Natural killer cell treated with Interleukin-12 subunit alpha and Interleukin-12 subunit beta and Interleukin-15 and Interleukin-18, amount 100 ng/mL, for 72 hours (primary cell): ENCODE measurements at places on chromosomes 12 and 14.

- DNase-seq = no peak
These were observed 98.6 kb downstream of the SCARB1 start for GRCh38 chr12:124764870-124765580.

DNA sequence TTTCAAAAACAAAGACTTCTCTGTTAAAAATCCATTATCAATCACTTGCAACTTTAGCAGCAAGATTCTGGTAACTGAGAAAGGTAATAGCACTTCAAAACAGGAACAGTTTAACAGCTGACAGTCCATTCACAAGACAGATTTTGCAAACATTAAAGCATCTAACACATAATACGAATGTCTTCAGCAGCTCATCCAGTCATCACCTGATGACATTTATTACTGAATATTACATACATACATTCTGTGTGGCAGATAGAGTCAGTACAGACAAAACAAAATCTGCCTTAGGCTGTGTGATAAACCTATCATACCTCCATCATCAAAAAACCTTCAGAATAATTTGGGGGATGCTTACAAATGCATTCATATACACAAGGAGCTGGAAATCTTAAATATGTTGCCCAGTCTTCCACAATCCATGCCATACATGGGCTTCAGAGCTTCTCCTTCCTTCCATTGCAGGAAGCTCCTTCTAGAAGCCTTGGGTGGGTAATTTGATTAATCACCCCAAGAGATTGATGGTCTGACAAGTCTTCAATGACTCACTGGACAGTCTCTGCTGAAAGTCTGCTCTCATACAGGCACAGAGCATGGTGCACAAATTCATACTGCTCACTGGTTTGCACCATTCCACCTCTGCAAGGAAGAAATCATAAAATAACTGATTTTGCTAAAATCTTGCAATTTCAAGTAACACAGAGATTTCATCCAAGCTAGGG lies 1.6 kb upstream of the PTPRB start:
- no peak for DNase-seq

DNA sequence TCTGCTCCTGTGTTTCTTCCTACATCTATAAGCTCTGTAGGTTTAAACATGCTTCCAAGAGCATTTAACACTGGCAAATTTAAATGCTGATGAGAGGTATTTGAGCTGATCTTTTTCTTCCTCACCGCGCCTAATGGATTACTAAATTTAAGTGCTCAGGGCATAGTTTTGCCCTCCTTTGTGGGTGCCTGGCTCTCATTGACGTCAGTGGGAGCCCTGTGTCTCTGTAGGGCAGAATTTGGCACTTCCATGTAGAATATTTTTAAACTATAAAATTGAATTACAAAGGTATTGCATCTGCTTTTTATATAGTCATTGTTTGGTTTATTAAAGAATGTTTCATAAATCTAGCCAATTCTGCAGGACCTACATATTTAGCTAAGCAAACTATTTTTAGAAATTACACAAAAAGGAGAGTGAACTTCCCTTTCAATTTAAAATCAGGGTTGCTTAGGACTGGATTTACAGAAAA lies 444.8 kb downstream of the AEBP2 start:
- DNase-seq = no peak

DNA sequence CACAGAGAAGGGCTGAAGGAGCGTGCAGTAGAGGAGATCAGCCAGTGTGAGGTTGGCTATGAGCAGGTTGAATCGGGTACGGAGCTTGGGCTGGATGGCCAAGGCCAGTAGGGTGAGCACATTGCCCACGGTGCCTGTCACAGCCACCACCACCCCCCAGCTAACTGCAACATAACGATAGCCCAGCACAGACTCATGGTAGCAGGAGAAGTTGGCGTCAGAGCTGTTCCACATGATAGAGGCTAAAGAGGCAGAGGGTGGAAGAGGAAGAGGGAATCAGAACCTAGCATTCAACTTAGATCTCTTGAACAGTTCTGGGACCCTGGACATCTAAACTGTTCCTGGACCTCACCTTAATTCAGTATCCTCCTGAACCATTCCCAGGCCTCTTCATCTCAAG lies 668 bp downstream of the GPR84 start:
- no peak for DNase-seq

DNA sequence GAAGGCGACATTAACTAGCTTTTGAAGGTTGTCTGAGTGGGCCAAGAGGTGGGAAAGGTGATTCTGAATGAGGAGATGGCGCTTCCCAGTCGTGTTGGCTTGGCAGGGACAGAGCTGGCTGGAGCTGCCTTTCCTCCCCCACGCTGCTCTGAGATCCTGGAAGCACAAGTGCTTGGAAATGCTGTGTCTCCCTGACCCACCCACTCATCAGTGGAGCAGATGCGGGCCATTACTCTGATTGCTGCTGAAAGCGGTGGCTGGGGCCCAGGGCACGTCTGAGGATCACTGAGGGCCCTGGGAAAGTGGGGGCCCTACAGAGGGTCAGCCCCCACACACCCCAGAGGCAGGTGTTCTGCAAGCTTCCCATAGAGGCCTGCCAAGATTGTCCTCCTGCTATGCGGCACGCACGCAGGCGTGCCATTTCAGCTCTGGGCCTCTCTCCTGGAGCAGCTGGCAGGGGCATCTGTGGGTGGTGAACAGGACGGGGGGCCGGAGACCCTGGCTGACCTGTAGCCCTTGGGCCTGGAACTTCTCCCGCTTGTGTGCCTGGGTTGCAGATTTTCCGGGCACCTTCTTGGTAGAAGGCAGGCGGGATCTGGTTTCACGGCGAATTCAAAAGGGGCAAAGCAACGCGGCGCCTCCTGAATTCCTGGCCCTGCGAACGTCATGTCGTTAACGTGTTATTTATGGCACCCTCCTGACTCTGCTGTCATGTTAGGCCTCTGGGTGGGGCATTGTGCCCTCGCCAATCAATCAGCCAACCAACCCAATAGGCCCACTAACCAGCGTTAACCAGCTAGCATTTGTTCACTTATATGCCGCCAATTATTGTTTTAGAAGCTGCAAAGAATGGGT lies 133.8 kb upstream of the TBX3 start:
- DNase-seq = no peak

GRCh38 chr14:77421201-77421600 lies 2.1 kb downstream of the NOXRED1 start:
- DNase-seq = no peak

DNA sequence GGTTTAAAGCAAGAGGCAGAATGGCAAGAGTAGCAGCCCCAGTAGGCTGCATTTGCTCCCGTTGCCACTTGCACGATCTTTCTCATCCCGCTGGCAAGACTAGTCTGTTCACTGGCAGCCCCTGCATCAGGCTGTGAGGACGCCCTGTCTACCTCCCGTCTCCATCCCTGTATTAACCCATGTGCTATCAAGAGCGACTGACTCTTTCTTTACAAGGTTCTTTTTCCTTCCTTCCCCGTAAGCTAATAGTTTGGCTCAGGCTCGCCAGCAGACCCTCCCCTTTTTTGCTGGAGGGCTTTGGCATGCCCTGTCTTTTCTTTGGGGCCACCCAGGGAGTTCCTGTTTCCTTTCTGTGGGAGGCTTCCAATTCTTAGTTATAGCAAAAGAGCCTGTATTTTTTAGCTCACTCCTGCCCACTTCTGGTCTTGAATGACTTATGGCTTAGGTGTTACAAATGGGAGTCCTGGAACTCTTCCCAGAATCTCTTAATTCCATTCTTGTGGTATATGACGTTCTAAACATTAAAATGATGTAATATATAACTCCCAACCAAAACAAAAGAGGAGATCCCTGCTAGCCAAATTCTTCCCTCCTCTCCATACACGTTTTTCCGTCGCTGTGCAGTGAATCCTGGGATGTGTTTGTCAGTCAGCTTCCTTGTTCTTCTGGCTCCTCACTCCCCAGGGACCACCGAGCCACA lies 149.0 kb downstream of the PRKCH start:
- DNase-seq = no peak

- DNase-seq = no peak
These were observed 195.4 kb downstream of the KIF26A start for GRCh38 chr14:104333646-104334423.

- DNase-seq = no peak
These were observed 12.2 kb downstream of the MMP14 start for GRCh38 chr14:22848351-22849164.

GRCh38 chr14:89750281-89750755 lies 204.2 kb downstream of the EFCAB11 start:
- DNase-seq = no peak

DNA sequence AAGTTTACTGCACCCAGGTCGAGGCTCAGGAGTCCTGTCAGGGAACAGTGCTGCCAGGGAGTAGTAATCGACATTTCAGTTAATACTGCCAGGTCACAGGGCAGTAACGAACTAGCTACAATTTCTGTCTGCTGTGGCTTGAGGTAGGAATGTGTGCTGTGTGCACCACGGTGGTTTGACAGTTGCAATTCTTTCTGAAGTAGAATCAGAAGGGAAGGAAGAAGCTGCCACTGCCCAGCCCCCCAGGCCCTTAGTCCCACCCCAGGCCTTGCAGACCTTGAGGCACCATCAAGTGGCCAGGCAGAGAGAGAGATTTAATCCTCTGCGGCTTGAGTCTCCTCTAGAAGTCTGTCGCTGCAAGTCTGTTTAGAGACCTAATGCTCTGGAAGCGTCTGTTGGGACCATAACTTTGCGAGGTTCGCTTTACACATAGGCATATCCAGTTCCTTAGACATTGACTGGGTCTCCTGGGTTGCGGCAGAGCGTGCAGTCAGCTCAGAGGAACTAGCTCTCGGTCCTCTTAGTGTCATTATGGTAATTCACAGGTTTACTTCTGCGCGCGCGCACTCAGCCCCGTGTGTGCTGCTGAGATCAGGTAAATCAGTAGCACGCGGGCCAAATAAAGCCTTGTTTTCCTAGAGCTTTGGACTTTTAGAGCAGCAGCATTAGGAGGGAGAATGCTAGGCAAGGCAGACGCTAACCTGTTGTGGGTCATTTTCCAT lies 9.8 kb downstream of the NKX2-1 start:
- no peak for DNase-seq

GRCh38 chr14:19902409-19902808 lies 18.0 kb upstream of the OR4K5 start:
- DNase-seq = no peak

DNA sequence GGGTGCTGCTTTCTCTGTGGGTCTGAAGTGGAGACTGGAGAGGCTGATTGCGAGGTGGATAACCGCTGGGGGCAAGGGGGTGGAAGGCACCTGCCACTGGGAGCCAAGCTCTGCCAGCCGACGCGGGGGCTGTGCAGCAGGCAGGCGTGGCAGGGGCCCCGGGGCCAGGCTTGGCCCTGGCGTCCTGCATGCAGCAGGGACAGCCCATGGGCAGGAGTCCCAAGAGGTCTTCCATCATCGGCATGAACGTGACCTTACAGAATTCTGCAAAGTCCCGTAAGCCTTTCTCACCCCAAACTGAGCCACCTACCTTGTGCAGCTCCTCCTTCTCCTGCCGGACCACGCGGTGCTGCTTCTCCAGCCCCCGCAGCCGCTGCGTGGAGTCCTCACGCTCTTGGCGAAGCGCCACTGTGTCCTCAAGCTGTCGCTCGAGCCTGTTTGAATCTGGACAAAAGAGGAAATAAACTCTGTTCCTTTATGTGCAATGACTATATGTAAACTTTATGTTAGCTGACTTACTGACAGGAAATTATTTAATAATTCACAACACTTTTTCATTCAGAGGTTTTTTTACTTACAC lies 51.3 kb downstream of the AMN start:
- DNase-seq = no peak

DNA sequence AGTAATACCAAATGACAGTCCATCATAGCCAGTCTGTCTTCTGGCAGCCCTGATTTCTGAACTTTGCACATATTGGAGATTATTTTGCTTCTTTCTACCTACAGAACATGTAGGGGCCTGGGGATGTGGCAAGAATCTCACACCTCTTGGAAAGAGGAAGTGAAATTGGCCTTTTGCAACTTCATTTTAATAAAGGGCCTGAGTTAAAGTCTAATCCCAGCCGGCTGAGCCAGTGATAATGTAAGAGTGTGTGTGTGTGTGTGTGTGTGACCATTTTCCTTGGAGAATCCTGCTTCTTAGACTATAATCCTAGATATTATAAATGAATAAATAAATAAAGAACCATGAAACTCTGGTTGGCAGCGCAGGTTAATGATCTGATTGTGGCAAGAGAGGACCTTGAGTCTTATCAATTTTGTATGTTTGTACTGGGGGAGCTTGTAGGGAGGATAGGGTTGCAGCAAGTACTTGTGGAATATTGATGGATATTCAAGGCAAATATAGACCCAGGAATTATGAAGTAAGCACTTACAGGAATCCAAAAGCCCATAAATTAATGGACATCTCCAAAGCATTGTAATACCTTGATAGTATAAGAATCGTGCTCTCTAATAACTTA lies 233.2 kb upstream of the AMIGO2 start:
- no peak for DNase-seq

DNA sequence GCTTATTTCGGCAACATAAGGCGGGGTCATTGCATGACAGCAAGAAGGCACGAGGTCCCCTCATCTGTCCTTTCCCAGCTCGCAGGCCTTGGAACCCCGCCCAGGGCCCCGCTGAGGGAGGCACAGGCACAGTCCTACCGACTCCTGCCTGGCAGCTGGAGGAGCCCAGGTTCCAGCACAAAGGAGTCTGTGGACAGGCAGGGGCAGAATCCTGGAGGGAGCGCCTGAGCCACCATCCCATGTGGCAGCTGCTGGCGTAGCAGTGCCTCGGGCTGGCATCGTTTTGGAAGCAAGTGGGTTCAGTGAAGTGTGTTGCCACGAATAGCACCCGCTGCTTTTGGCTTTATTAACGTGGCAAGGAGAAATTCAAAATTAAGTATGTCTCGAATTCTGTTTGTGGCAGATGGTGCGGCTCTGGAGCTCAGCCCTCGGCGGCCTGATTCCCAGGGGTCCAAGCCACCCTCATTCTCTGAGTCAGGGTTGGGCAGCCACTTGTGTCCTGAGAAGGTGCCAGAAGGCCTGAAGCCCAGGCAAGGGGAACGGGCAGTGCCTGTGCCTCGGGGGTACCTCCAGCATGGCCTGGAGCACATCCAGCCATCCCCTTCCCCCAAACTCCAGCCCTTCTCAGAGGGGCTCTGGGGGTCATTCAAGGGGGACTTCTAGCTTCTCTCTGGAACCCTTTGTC lies 35.9 kb downstream of the SLC8B1 start:
- DNase-seq = no peak

- DNase-seq = no peak
These were observed at the start of gene MORN3 for GRCh38 chr12:121669521-121669900. Gene MORN3, minus strand, starts transcription at chr12:121669654. Its CDS starts 171 bp downstream, at chr12:121669483.

DNA sequence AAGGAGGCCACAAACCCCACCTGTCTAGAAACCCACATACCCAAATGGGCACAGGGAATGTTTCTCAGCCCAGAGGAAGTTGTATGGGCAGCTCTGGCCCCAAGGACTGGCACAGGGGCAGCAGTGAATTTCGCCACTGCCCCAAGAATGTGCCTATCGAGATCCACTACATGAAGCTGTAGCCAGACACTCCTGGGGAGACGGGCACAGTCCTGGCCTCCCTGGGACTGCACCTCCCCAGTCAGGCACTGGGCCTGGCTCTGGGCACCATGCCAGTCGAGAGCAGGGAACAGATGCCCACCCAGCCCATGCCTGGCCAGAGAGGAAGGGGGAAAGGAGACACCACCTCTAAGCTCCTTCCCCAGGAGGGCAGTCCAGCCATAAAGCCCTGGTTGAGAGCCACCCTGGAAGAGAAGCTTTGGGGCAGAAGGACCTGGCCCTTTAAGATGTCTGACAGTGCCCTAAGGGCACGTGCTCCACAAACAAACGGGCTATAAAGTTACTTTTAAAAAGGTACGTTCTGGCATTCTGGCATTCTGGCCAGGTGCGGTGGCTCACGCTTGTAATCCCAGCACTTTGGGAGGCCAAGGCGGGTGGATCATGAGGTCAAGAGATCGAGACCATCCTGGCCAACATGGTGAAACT lies 8.4 kb downstream of the ADCY6 start:
- no peak for DNase-seq
